ENCODE measurements at places on chromosomes 5 and 9. TPM values are rescaled to one million over a fixed set of nuclear protein-coding genes. Genes with fewer than 3 reads are reported as not detected.

Gene MZB1
- 0.71 TPM for polyA plus RNA-seq

Gene PPP6C
- 31.9 TPM for polyA plus RNA-seq

Gene PCDHA11
- polyA plus RNA-seq: 11.6 TPM

Gene LVRN
- polyA plus RNA-seq: 0.31 TPM

Gene RICTOR
- 9.9 TPM for polyA plus RNA-seq

Gene EXOSC2
- 35.1 TPM for polyA plus RNA-seq

Gene ANKRD18B
- polyA plus RNA-seq: 12.4 TPM

Gene RGS14
- polyA plus RNA-seq: 24.8 TPM

Gene GRIA1
- polyA plus RNA-seq: 0.96 TPM

Gene SCGB3A2
- 256 TPM for polyA plus RNA-seq

Gene JMY
- 6.2 TPM for polyA plus RNA-seq

Gene CSF1R
- polyA plus RNA-seq: not detected

Gene SH3RF2
- polyA plus RNA-seq: 1.7 TPM

Gene NCS1
- polyA plus RNA-seq: 8.2 TPM

Gene DMAC1
- polyA plus RNA-seq: 116 TPM

Gene CCL28
- 7.1 TPM for polyA plus RNA-seq

Gene SAXO1
- 0.10 TPM for polyA plus RNA-seq

Gene HBEGF
- polyA plus RNA-seq: 2.3 TPM

Gene GRXCR2
- polyA plus RNA-seq: not detected

Gene PCDHGB7
- polyA plus RNA-seq: 1.4 TPM

Gene HAND1
- not detected for polyA plus RNA-seq

Gene IFNK
- not detected for polyA plus RNA-seq

Gene WASHC1
- polyA plus RNA-seq: 11.4 TPM

Gene CBY3
- 0.38 TPM for polyA plus RNA-seq

Gene PCDHGB4
- polyA plus RNA-seq: 3.0 TPM

Gene PCDHB12
- polyA plus RNA-seq: 0.80 TPM

Gene LECT2
- polyA plus RNA-seq: 0.45 TPM

Gene PCDHA9
- polyA plus RNA-seq: 1.1 TPM

Gene PLK2
- polyA plus RNA-seq: 13.5 TPM

Gene UAP1L1
- 2.5 TPM for polyA plus RNA-seq

Gene CXCL14
- 1.7 TPM for polyA plus RNA-seq

Gene PCDHGB5
- polyA plus RNA-seq: 1.7 TPM

Gene WNT8A
- polyA plus RNA-seq: not detected

Gene OR13C4
- polyA plus RNA-seq: not detected

Gene GFI1B
- polyA plus RNA-seq: 0.28 TPM

Gene UBLCP1
- 56.1 TPM for polyA plus RNA-seq

Gene SH3PXD2B
- polyA plus RNA-seq: 48.0 TPM

Gene WDR55
- polyA plus RNA-seq: 9.3 TPM
